NCI-H460 (cell line): ENCODE measurements at places on chromosomes 7 and 10. TPM values are rescaled to one million over a fixed set of nuclear protein-coding genes. Genes with fewer than 3 reads are reported as not detected.

SLC16A9 gene
- 5.0 and 5.7 TPM in 2 replicates for total RNA-seq

PRLHR gene
- not detected in 2 replicates for total RNA-seq

SPDYE11 gene
- 0.54 and 0.55 TPM in 2 replicates for total RNA-seq

WNT16 gene
- total RNA-seq, result not detected in 2 replicates

PARG gene
- total RNA-seq, result 29.3 and 36.5 TPM in 2 replicates

NPC1L1 gene
- 0.09 TPM in 1 of 2 replicates, not detected in the other for total RNA-seq

KNDC1 gene
- 0.09 and 1.1 TPM in 2 replicates for total RNA-seq

KIF11 gene
- total RNA-seq, result 39.3 and 40.2 TPM in 2 replicates

STOX1 gene
- 1.6 and 1.8 TPM in 2 replicates for total RNA-seq

TMEM273 gene
- total RNA-seq, result not detected in 2 replicates

SPDYE6 gene
- not detected in 2 replicates for total RNA-seq

HKDC1 gene
- total RNA-seq, result 5.6 and 7.6 TPM in 2 replicates

DKK1 gene
- total RNA-seq, result 2.4 and 2.7 TPM in 2 replicates

NRAP gene
- total RNA-seq, result 2.7 and 3.0 TPM in 2 replicates

DNA sequence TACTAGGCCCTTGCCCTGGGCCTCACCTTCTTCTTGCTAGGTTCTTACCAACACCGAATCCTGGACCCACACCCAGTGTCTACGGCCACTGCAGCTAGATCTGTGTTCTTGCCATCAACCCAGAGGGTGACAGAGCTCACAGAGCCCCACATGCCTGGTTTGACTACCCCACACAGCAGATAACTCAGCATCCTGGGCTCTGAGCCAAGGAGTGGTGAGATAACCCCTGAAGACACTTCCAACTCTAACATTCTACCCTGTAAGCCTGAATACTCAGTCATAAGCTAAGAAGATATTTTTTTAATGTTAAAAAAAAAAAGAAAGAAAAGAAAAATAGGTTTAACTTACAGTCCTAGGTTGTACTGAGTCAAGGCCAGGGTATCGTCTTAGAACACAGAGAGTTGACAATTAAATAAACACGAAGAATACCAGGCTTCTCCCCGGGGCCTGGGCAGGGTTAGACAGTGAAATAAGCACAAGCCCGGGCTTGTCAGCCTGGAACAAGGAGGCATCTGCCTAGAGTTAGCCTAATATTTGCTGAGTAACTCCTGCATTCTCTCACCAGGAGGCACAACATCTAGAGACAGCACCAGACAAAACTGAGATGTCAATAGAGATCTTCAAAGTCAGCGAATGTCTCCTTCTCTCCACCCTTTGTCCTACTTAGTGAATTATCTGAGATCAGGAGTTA, 556.5 kb upstream of the LRRN3 start:
- peak; percentile 11 for DNase-seq

DNA sequence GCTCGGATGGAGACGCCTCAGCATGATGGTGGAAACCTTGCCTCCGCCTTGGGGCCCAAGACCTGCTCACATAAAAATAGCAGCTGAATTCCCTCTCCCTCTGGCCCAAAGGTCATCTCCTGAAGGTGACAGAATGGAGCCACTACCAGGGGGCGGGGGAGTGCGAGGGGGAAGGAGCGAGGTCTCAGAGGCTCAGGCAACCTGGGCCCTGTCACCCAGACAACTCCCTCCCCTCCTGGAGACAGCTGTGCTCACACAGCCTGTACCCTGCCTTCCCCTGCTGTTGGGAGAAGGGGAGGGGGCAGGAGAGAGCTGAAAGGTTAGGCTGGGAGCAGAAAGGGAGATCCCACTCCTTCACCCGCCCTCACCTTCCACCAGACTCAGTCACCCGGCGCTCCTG, 173.0 kb upstream of the RHEB start:
- DNase-seq, result no peak

DNA sequence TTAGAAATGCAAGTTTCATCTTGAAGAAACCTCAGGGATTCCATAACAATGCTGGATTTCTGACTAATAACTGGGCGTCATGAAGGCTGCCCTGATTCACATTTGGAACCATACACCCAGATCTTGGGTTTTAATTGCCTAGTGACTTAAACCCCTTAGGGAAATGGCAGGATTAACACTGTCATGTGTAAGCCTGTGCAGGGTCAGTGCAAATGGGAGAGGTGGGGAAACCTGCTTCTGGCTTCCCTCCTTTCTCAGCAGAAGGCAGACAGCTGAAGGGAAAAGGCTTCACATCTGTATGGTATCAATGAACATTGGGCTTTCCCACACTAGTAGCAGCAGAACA, 364.2 kb downstream of the ANKRD30A start:
- peak; percentile 35 for DNase-seq

DNA sequence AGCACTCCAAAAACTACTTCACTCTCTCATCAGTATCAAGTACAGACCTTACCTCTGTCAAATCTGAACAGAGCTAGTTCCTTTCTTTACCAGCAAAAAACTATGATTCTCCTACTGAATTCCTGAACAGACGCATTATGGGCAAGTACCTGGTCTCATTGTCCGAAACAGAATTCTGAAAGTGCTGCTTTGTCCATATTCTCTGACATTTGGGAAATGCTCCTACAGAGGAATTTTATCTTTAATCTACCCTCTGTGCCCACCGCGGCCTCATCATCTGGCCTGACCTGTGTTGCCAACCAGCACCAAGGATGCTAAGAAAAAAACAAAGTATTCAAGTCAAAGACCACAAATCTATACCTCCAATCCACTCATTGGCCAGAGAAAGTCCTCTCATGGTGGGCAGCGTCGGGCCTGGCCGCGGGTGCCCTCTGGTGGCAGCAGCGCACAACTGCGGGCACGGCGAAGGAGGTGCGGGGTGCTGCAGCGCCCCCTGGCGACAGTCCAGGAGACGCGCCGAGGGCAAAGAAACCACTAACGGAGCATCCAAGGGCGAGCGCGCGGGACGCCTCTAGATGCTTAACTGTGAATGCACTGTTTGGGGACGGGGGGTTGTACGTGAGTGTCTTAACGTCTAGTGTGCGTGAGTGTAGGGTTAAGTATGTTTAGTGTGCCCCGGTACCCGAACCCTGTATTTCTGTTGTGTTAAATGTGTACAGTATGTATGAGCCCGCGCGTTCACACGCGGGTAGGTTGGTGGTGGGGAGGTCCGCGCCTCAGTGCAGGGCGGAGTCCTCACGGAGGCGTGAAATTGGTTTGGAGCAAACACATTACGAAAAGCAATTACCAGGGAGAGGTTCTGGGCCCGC, 5.0 kb upstream of the GBX1 start:
- DNase-seq, result peak; percentile 72

GRCh38 chr7:95473276-95473985, 12.3 kb upstream of the ASB4 start:
- no peak for DNase-seq

GRCh38 chr10:108966411-108966810, 956.9 kb downstream of the XPNPEP1 start:
- no peak for DNase-seq

GRCh38 chr7:1274121-1274875, 41.6 kb downstream of the UNCX start:
- DNase-seq, result no peak

GRCh38 chr7:47739891-47740290, 158.0 kb upstream of the TNS3 start:
- no peak for DNase-seq

DNA sequence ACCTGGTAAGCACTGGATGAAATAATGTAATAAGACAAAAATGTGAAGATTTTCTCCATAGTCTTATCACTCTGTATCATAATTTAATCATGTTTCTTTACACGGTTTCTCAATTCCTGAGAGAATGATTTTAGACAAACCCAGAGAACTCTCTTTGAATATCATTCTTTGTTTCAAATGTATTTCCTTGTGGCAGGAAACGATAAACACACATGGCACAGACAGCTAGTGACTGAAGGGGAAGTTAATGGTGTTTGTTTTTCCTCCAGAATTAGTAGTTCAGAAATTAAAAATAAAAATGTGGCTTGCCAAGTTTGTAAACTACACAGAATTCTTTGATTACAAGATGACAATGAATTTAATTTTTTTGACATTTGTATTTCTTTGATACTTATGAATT, 163.7 kb upstream of the PRPS1L1 start:
- DNase-seq, result no peak

DNA sequence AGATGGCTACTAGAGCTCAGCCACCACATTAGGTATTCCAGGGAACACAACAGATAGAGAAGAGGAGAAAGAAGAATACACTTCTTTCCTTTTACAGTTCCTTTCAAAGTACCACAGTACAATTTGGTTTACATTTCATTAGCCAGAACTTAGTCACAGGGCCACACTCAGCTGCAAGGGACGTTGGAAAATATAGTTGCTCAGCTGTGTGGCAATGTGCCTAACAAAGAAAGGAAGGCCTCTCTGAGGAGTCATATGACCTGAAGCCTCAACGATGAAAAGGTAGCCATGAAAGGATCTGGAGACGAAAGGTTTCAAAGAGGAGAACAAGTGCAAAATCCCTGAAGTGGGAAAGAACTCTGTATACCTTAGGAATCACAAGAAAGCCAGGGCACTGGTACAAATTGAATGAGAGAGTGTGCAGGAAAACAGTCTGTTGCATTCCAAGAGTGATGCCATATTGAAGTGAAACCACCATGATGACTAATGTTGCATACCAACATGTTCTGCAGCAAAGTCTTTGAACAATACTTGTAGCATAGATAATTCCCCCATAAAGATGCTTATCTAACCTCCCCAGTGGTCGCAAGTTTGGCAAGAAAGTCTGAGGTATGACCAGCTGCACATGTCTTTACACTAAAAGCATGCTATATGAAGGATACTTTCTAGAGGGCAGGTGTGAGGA, 278.9 kb downstream of the HPSE2 start:
- no peak for DNase-seq

GRCh38 chr7:66039094-66039670, 36.4 kb upstream of the ASL start:
- no peak for DNase-seq

GRCh38 chr10:26890956-26891355, 30.2 kb upstream of the ABI1 start:
- peak; percentile 28 for DNase-seq

- DNase-seq, result peak; percentile 81
Observed at GRCh38 chr7:50534690-50535290, 30.4 kb downstream of the DDC start.

DNA sequence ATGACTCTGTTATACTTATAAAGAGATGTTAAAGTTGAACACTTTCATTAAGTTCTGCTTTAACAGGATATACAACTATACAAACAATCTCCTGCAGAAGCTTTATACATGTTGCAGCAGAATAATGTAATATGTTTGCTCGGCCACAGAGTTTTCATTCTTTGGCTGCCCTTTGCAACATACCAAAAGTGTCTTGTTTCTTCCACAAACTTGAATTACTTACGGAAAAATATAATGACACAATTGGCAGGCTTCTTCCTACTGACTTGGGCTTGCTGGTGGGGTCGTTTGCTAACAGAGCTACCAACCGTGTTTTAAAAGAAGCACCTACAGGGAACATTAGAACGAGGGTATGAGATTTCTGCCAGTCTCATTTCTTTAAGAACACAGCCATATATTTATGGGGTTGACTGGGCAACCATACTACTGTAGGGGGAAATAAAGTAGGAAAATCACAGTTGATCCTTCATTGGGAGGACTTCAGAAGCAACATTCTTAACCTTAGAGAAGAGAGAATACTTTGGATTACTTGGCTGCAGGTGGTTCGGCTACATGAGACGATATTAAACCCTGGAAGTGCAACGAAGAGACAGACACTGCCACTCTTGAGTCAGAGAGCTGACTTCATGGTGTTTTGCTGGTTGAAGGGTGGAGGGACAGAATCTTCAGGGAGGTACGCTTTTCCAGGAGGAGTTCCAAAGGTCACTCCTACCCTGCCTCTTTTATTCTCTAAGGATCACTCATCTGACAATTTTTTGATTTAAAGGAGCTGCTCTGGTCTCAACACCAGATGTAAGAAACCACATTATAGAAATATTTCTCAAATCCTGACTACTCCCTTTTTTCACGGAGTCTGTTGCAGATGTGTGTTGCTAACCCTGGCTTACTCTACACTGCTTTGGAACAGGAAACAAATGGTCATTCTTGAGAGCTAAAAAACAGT, 123.9 kb downstream of the SEMA3C start:
- DNase-seq, result no peak

GRCh38 chr10:99337311-99337811, 8.2 kb downstream of the CNNM1 start:
- DNase-seq, result no peak

DNA sequence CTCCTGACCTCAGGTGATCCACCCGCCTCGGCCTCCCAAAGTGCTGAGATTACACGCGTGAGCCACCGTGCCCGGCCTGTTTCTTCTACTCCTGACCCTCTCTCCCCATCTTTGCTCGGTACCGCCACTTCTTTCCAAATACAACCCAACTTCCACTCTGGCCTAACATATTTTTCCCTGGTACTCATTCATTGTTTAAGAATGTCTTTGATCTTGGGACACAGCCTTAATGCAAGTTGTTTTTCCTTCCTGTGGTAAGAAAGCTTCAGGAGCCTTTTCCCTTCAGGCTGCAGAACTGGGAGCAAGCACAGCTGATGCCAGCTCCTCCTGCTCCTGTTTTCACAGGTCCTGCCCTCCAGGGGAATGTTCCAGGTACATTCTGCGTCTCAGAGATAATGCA, 13.7 kb downstream of the CALML3 start:
- DNase-seq, result no peak

- no peak for DNase-seq
Observed at GRCh38 chr10:77637532-77638320, at the start of gene KCNMA1. Gene KCNMA1 (minus strand): TSS chr10:77637808.

GRCh38 chr7:140923358-140924006, 1.2 kb downstream of the BRAF start:
- DNase-seq, result no peak

GRCh38 chr10:72285972-72286521, 12.3 kb downstream of the DDIT4 start:
- DNase-seq, result no peak

- DNase-seq, result no peak
Observed at GRCh38 chr10:5960070-5960972, 17.0 kb downstream of the IL15RA start.

DNA sequence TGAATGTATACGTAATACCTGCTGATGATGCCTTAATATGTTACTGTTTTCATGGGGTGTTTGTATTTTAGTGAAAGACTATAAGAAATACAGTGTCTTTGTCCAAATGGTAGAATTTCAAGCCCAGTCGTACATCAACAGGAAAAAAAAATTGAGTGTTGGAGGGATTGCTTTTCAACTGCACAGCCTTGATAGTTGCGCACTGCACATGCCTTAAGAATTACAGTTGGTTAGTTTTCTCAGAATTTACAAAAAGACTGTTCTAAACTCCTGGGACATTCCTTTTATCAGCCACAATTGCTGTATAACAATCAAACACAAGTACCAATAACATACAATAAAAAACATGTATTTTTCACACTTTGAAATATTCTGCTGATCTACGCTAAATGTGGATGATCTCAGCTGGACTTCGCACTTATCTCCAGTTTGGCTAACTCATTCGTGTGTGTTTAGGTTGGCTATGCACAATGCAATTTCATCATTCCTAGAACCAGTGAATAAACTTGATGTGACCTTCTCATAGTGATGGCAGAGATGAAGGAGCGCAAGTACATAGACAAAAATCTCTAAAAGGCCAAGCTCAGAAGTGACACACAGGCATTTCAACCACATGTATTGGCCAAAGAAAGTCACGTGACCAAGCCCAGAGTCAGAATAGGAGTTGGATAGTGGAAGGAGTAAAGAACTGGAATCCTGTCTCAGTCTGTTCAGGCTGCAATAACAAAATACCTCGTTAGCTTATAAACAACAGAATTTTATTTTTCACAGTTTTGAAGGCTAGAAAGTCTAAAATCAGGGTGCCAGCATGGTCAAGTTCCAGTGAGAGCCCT, 152.3 kb downstream of the IPMK start:
- no peak for DNase-seq
